Brain pericyte (primary cell): ENCODE measurements at places on chromosomes 6 and 20.

- no peak for DNase-seq
These were observed 64.7 kb upstream of the GATA5 start for GRCh38 chr20:62540504-62540903.

- no peak for DNase-seq
These were observed 39.9 kb upstream of the PRDM1 start for GRCh38 chr6:106046116-106046853.

- DNase-seq, result no peak
These were observed 4.9 kb upstream of the TOX2 start for GRCh38 chr20:43909720-43910119.

DNA sequence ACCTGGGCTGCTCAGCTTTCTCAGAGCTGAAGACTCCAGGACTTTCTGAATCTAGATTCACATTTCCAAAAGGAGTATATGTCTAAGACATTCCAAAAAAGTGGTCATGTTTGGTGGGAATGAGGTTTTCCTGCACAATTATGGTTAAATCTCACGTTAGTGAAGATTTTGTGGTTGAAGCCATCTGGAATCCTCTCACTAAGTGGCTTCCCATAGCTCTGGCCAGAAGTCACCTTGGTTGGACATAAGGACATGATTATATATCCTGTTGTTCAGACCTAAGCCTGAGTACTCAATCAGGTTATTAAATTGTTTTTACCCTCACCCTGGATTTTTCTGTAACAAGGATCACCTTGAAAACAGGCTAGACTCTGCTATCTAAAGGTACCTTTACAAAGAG, 176.1 kb upstream of the PLN start:
- DNase-seq, result no peak
